Stimulated activated CD4-positive, alpha-beta T cell treated with anti-CD3 and anti-CD28 coated beads, Interleukin-4, amount 100 ng/mL, for 4 hours (primary cell): ENCODE measurements at places on chromosomes 2 and 18.

DNA sequence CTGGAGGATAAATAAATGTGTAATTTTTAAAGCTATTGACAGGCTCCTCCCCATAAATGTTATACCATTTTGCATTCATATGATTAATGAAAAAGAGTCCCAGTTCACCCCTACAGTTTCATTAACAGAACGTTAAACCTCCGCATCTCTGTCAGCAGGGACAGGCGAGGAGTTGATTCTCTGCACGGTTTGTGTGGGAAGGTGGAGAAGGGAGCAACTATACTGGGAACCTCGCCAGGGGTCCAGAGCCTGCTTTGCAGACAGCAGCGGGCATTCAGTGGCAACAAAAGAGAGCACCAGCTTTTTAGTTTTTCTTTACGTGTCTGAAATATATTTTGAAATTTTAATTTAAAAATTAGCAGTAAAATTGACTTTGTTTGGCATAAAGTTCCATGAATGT lies 101.4 kb downstream of the FARSB start:
- DNase-seq = no peak

GRCh38 chr2:187446711-187447110 lies 1.3 kb downstream of the CALCRL start:
- DNase-seq = no peak

DNA sequence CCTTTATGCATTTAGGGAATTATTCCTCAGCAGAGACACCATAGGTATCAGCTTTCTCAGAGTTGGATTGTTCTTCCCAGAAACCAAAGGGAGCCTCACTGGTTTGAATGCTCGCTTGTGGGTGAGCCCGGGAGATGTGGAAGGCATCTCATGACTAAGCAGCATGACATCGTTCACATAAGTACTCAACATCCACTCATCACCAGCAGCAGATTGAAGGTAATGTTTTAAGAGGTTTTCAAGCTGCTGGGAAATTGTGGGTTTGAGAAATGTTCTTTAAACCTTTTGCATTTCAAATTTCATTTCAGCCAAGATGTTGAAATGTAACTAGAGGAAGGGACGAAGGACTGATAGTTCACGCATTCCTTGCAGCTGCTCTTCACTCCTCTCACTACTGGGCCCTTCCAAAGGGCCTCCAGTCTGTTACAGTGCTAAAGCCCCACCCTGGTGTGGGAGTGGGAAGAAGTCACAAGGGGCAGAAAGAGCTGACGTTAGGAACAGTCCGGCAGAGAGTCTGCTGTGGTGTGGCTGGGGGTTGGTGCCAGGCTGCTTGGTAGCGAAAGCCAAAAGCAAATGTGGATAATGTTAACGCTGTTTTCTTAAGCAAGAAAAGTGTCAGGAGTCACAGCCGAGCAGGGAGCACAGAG lies 324.5 kb upstream of the EPHA4 start:
- no peak for DNase-seq

GRCh38 chr18:48777026-48777743 lies 173.6 kb downstream of the SMAD7 start:
- DNase-seq = peak; percentile 69

DNA sequence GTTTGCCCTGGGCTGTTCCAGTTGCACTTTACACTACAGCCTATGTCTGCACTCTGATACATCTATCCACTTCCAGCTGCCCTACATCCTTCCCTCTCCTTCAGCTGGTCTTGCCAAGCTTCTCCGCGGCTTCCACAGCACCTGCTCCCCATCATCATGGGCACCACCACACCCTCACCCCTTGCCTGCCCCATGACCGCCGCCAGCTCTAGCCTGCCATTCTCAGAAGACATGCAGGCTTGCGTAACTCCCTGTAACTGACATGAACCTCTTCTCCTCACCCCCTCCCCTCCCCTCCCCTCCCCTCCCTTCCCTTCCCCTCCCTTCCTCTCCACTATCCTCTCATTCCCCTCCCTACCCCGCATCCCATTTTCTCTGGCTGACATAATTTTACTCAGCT lies 46.0 kb downstream of the PAX8 start:
- no peak for DNase-seq

DNA sequence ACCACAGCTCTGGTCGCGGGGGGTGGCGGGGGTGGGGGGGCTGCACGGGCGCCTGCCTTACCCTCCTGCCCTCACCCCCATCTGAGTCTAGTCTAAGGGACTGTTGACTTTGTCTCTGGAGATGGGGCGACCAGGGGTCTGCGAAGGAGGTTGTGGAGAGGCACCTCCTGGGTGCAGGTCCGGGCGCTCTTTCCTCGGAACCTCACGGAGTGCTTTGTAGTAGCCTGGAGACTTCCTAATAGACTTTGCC lies 141.3 kb downstream of the MEIS1 start:
- DNase-seq = no peak

- no peak for DNase-seq
Observed at GRCh38 chr2:28349546-28350165, 43.0 kb upstream of the FOSL2 start.

GRCh38 chr18:50192995-50193795 lies 1.8 kb downstream of the MYO5B start:
- no peak for DNase-seq

- DNase-seq = no peak
Observed at GRCh38 chr18:22260208-22260820, 90.9 kb downstream of the GATA6 start.

DNA sequence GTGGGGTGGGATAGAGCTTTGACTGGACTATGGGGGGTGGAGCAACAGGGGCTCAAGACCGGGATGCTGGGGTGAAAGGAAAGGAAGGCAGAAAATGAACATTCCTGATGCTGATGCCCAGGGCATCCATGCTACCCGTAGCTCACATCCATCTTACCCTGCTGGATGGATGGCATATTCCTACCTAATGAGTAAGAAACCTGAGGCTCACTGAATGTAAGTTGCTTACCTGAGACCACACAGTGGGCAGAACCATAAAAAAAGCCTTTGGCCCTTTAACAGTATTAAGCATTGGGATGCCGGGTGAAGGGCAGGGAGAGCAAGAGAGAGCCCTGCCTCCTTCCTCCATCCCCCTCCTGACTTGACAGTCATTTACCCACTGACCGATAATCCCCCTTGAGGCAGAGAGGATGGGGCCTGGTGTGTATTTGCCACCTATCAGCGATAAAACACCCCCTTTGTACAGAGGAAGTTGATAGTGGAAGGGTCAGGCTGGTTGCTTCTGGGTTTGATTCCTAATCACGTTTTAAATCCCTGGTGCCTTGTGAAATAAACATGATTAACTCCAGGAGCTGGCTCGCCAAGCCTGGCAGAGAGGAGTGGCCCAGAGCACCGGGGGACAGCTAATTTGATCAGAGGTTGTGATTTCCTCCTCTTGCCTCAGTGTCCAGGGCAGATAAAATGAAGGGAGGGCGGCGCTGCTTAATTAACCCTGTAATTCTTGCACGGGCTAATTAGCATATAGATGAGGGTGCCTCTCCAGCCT lies 105.9 kb upstream of the HS6ST1 start:
- DNase-seq = no peak

GRCh38 chr2:133521146-133521745 lies 47.0 kb downstream of the NCKAP5 start:
- DNase-seq = no peak

- no peak for DNase-seq
Observed at GRCh38 chr2:203781151-203781550, 74.7 kb downstream of the CD28 start.

DNA sequence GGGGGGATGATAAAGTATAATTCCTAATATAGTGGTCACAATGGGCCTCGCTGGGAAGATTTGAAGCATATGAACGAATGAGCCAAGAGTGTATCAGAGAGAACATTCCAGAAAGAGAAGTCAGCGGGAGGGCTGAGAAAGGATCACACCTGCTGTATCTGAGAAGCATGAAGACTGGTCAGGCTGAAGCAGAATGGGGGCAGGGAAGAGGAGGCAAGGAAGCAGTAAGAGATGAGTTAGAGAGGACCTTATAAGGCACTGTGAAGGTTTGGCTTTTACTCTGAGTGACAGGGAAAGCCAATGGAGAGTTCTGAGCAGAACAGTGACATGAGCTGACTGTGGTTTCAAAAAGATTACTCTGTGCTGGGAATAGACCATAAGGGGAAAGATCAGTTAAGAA lies 73.5 kb downstream of the CHN1 start:
- DNase-seq = no peak

- no peak for DNase-seq
Observed at GRCh38 chr2:174266288-174266687, 18.0 kb upstream of the OLA1 start.

- DNase-seq = no peak
Observed at GRCh38 chr2:58047373-58047935, 848 bp downstream of the VRK2 start.

DNA sequence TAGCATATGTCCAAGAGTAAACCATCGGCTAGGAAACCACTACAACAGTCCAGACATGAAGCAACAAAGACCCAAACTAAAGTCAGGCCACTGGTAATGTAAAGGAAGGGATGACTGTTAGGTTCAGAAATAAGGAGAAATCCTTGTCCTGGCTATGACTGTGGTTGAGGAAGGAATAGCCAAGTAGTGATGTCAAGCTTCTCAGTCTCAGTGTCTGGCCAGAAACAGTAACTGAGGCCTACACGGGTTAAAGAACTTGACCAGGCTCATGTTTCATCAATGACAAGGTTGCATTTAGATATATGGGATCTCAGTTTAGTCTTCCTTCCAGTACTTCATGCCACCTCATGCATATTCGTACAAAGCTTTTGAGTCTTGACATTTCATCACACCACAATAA lies 162.0 kb downstream of the ETAA1 start:
- DNase-seq = no peak

GRCh38 chr18:36527740-36528455 lies 230.4 kb downstream of the FHOD3 start:
- DNase-seq = no peak

DNA sequence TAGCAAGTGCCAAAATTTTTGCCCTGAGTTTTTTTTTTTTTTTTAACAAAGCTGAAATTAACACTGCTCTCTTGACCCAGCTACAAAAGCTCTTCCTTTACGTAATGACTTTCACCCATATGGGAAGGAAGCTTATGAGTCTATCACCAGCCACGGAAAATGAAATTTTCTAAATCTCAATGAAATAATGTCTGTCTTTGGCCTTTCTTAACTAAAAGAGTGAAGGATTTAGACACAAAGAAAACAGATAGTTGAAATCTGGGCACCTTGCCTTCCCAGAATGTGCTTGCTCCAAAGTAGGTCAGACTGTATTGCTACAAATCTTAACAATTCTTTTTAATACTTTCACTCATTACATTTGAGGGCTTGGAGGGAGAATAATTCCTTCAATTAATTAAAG lies 180.8 kb upstream of the MGAT5 start:
- no peak for DNase-seq

DNA sequence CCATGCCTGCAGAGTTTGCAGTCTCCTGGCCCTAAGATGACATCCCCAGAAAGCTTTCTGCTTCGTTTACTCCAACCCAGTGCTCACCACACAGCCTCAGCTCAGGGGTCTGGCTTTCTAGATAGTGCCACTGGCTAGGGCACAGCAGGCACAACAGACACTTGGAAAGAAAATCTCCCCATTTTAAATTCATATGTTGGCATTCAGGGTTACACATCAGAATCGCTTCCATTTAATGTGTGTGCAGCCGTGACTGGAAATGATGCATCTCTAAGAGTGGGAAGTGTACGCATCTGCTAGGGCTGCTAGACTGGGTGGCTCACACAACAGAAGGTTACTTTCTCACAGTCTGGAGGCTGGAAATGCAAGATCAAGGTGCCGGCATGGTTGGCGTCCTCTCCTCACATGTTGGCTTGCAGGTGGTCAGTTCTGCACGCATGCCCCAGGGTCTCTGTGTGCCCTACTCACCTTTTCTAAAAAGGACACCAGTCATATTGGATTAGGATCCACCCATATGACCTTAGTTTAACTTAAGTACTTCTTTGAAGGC lies 329.4 kb upstream of the RAB12 start:
- DNase-seq = no peak

DNA sequence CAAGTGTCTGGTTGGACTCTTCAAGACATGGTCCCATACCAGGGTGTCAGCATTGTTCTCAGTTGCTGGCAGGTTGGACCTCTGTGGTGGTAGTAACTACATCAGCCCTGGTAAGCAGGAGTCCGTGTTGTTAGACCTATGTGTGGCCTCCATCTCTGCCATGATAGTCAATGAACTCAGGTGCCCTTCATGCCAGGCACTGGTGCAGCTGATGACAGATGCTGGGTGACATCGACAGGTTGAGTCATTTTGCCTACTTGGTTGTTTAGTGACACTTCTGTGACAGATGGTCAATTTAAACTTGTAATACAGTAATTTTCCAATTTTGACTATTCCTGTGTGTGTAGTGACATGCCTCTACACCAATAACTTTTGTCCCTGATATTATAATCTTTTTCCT lies 189.7 kb downstream of the SP3 start:
- DNase-seq = no peak
